ENCODE measurements at places on chromosomes 16 and 17.

- no peak for DNase-seq
These were observed 93.0 kb upstream of the HLF start for GRCh38 chr17:55171634-55172328.

DNA sequence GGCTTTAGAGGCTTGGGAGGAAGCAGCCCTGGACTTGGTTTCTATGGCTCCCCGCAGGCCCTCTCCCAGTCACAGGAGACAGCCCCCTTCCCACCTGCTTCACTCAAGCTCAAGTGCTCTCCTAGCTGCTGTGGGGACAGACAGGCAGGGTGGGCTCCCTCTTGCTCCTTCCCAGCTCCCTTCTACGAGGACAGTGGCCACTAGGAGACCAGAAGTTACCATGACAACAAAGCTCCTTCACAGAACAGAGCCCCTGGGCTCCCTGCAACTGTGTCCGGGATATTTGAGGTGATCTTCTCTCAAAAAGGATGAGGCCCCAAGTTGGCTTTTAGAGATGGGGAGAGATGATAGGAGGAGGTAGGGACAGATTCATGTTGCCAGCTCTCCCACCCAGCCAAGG, 116.3 kb downstream of the AMFR start:
- no peak for DNase-seq

DNA sequence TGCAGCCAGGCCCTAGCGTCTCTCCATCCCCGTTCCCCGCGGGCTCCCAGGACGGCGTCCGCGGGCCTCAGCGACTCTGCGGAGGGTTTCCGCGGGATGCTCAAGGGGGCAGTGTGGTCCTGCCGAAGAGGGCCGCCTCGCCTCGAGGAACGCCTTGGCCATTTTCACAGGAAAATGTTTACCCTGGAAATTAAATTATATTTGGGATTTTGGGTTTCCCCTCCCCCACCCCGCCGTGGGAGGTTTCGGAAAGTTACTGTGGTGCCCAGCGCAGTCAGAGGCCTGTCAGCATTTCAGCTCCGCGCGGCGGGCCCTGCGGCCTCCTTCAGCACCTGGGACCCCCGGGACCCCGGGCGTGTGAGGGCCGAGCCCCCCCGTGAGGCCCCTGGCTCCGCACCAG, 94.5 kb downstream of the PCTP start:
- peak; percentile 15 for DNase-seq

- no peak for DNase-seq
These were observed 1.5 kb downstream of the TEX2 start for GRCh38 chr17:64261417-64262145.

GRCh38 chr17:4788159-4788806, 481 bp upstream of the GLTPD2 start:
- DNase-seq: no peak

DNA sequence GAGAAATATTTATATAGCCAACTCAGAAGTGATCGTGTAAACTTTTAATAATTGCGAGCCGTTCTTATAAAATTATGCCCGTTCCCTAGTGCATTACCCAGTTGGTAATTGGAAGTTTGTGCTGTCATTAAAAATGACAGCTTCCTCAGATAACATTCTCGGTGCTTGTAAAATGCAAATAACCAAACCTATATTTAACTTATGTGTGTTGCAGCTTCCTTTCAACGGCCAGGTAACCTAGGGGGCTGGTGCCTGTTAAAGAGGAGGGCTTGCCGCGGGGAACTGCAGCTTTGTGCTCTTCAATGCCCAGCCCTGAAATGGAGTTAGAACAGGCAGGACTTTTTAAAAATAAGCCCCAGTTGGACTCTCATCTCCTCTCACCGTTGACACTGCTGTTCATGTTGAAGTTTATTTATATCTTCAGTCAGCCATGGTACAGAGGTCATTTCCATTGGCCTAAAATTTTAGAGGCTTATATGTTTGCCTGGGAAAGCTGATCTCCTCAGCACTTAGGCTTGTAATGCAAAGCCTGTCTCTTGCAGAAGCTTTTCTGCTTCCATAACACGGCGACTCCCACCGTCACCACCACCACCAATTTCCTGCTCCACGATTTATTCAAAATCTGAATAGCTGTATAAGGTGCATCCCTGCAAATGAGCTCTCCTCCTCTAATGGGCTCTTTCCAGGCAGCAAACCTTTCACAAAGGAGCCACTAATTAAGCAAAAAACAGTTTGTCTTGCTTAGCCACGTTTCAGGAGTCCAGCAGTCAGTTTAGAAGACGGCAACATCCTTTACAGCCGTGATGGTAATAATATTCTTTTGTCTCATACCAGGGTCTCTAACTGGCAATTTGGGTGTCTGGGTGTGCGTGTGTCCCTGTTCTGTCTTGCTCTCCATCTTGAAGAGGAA, 74.7 kb downstream of the RPA1 start:
- no peak for DNase-seq

DNA sequence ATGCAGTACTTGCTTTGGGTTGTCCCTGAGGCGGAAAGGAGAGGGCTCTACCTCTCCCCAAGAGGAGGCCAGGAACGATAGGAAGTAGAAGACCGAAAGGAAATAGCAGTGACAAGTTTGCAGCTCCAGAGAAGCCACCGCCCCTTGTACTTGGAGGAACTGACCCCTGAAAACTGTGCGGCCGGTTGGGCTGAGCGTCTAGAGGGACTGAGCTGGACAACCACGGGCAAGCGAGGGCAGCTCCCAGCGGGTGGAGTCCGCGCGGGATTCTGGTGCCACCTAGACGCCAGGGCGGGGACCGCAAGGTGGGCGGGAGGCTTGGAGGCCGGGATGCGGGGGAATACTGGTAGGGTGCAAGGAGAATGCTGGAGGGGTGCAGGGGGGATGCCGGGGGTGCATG, 1.3 kb upstream of the SLC6A4 start:
- DNase-seq: no peak

DNA sequence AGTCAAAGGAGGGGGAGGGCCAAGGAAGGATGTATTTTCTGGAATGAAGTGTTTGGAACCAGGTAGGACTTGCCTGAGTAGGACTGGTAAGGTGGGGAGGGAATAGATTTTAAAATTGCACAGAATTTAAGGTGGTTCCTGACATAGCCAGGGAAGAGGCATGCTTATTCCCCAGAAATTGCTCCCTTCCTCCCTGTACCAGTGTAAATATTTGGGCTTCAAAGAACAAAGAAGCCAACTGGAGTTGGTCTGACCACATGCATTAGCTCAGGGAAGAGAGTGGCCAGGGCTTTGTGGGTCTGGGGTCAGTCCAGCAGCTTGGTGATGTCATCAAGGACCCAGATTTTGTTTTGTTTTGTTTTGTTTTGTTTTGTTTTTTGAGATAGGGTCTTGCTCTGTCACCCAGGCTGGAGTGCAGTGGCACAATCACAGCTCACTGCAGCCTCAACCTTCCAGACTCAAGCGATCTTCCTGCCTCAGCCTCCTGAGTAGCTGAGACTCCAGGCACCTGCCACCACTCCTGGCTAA, 9.3 kb upstream of the MRTFB start:
- no peak for DNase-seq

DNA sequence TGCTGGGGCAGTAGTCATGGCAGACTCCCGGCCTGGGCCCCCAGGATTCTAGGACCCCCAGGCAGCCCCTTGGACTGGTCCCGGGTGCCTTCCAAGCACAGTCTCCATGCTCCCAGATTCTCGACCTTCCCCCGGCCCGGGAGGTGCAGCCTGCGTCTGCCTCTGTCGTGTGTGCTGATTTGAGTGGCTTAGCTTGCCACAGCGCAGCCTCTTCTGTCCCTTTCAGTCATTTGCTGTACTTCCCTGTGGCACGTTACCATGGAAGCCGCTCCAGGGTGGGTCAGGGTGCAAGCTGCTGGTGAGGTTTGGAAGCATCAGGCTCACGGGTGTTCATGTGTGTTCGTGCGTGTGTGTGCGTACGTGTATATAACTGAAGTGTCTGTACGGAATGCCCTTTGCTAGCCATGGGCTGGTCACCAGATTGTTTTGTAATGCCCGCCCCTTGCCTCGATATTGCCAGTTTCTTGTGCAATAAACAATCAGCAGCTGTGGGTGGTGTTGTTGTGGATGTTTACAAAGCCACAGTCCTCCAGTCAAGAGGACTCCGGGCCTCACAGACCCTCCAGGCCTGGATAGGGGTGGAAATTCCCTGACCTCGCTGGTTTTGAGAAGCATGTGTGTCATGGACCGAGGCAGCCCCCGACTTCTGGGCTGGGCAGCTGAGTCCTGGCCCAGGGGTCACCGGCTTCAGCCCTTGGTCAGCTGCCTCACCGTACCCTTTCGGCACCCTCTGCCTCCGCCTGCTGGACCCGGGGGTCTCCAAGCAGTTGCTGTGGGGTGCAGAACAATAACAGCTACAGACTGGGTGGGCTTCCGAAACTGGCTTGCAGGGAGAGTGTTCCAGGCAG, 9.7 kb upstream of the CLEC18A start:
- no peak for DNase-seq

DNA sequence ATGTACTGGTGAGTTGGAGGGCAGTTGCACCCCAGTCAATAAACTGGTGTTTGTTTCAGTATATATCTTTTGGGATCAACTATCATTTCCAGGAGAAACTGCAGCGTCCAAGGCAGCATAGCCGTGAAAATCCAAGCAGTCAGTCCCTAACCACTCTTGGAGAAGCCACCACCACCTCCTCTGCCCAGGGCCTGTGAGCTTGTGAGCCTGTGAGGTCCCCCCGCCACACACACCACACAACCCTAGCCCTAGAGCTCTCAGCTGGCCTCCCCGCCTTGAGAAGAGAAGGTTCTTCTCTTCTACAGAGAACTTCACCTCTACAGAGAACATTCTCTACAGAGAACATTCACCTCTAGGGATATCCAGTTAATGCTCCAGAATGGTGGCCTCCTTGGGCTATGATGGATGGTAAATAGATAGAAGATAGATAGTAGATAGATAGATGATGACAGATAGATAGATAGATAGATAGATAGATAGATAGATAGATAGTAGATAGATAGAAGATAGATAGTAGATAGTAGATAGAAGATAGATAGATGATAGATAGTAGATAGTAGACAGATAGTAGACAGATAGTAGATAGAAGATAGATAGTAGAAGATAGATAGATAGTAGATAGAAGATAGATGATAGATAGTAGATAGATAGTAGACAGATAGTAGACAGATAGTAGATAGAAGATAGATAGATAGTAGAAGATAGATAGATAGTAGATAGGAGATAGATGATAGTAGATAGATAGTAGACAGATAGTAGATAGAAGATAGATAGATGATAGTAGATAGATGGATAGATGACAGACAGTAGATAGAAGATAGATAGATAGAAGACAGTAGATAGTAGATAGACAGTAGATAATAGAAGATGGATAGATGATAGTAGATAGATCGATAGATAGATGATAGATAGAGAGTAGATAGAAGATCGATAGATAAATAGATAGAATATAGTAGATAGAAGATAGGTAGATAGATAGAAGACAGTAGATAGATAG, 13.7 kb downstream of the ALOX15B start:
- no peak for DNase-seq

DNA sequence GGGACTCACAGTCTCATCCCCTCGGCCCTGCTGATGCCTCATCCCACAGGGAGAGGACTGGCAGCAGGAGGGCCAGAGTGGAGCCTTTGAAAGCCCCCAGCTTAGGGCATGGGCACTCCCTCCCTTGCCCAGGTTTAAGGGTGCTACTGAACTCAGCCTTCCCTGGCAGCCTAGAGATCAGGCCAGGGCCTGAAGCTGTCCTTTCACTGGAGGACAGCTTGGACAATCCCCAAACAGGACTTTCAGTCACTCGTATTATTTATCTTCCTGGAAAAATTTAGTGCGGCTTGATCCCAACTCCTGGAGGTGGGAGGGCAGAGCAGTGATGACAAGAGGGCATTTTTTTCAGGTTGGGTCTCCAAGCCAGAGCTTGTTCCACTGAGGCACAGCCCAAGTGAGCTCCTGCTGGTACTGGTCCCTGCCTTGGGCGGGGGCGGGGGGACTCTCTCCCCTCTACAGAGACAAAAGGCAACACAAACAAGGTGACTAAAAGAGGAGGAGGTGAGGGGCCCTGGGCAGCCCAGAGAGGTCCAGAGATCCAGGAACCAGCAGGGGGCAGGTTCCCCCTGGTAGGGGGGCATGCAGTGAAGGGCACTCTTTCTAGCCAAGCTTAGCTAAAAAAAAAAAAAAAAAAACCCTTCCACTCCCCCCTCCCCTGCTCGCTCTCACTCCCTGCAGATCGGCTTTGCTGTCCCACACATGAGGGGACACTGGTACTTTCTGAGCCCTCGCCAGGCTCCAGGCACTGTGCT, 1.7 kb downstream of the ZNF385C start:
- DNase-seq: no peak

DNA sequence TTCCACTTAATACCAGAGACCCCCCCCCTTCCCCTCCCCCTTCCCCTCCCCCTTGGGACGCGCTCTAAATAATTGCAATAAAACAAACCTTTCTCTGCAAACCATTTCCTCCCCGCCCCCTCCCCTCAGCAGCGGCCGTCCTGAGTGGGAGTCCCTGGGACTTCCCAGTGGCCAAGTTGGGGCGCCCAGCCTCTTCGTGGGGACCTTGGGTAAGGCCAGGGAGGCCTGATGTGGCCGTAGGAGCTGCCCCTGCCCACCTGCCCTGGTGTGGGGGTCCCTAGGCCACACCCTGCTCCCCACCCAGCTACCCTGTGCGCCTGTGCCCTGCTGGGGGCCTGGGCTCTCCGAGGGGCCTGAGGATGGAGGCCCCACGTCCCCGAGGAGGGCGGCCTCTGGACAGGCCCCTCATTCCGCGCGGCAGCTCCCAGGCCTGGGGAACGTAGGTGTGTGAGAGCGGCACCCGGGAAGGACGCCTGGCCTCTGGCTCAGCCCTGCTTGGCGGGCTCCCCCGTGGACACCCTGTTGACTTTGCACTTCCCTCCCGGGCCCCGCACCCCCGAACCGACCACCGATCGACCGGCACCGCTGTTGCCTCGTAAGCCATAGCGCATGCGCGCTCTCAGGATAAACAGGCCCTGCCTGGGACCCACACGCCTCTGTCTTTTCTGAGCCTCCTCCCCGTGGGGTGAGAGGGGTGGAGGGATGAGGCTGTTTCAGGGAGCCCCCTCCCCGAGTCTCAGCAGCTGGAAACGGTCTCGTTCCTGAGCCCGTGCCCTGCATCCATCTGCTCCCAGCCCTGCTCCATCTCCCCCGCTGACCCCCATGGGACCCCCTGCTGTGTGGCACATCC, 9.0 kb downstream of the NTHL1 start:
- DNase-seq: no peak

DNA sequence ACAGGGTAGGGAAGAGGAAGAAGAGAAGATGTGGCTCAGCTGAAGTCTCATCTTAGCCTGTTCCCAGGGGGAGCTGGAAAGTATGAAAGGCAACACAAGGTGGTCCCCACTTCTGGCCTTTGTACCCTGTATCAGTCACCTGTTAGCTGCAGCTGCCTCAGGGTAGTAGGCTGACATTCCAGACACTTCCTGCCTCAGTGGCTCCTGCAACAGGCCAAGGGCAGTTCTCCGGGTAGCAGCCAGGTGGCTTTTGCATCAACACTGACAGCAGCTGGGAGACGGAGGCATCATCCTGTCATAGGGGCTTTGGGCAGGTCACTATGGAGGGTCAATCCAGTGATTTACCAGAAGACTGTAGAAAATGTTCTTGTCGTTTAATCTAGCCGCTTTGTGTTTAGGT, 124.0 kb downstream of the RGS9 start:
- DNase-seq: no peak

- DNase-seq: no peak
These were observed 83.2 kb downstream of the ARHGAP23 start for GRCh38 chr17:38511150-38512108.

- no peak for DNase-seq
These were observed 46.4 kb downstream of the STAT5A start for GRCh38 chr17:42334677-42335076.

Data from midbrain (tissue), 1 donor.